Glomerular endothelial cell (primary cell): ENCODE measurements at places on chromosomes 5 and 9. TPM values are rescaled to one million over a fixed set of nuclear protein-coding genes. Genes with fewer than 3 reads are reported as not detected.

TRIM36 gene
- 2.4 and 3.7 TPM in 2 replicates for total RNA-seq

MYMK gene
- total RNA-seq, result not detected in 2 replicates

PDGFRB gene
- total RNA-seq, result 5.1 and 13.0 TPM in 2 replicates

UBTD2 gene
- total RNA-seq, result 18.5 and 23.9 TPM in 2 replicates

TOR4A gene
- 59.7 and 81.4 TPM in 2 replicates for total RNA-seq

MUSK gene
- total RNA-seq, result not detected in 2 replicates

RANBP3L gene
- total RNA-seq, result not detected in 2 replicates

SPARC gene
- 2,016 and 3,575 TPM in 2 replicates for total RNA-seq

TRIP13 gene
- 15.8 and 31.8 TPM in 2 replicates for total RNA-seq

DAPK1 gene
- total RNA-seq, result 63.0 and 63.8 TPM in 2 replicates

GRCh38 chr9:18911714-18912342 lies 121.2 kb downstream of the SAXO1 start:
- no peak for DNase-seq

DNA sequence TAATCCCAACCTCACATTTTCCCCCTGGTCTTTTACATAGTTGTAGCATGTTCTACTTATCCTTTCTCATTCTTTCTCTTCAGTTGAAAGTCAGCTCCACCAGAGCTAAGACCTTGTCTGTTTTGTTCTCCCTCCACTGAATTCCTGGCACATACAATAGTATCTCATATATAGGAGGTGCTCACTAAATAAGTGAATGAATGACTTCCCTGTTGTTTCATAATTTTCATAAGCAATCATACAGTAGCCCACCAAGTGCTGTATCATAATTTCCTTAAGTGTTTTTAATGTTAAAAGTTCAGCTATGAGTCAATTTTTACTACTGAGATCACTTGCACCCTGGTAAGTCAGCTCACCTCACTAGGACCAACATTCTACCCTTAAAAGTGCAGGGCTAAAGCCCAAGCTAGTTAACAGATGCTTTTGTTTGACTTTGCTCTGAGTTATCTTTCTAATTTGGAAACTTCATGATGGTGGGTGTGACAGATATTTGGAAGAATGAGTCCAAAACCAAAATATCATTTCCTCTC lies 27.6 kb downstream of the TMEM245 start:
- no peak for DNase-seq

DNA sequence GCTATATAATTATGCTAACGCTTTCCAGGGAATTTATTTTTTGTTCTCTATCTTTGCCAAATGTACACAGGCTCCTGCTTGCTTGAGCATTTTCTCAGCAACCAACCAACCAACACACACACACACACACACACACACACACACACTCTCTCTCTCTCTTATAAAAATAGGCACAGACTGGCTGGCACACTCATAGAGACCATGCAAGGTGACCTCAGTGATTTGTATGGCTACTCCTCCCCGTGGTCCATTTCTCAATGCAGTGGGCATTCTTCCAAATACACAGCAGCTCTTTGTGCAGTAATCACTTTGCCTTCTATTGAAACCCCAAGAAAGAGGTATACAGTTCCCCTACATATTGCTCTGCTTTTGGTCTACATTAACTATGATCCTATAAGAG lies 416.0 kb downstream of the MAN2A1 start:
- DNase-seq, result no peak

- no peak for DNase-seq
Observed at GRCh38 chr9:130328349-130328801, 62.8 kb downstream of the HMCN2 start.

- DNase-seq, result no peak
Observed at GRCh38 chr9:85067792-85068191, 398.3 kb downstream of the NTRK2 start.

DNA sequence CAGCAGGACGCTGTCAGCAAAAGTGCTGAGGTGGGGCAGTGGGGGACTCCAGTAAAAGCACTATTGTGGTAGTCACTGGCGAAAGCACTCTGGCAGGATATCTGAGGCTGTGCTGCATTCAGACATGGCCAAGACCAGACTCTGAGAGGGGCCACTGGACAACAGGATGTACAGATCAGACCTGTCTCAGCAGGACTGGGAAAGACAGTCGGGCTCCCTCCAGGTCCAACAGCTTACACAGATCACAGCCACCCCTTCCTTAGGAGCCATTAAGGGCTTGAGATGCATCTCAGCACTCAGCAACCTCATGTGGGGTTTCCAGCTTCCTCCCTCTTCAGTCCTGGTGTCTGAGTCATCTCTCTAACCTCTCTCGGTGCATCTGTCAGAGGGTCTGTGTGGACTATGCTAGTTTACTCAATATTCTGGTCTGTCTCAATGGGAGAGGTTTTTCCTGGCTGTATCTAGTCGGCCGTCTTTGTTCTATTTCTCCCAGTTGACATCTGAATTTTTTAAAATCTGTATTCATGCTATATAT lies 154.5 kb downstream of the CWC27 start:
- no peak for DNase-seq

- DNase-seq, result no peak
Observed at GRCh38 chr9:98801969-98802371, 5.5 kb upstream of the GALNT12 start.

GRCh38 chr9:38214432-38214831 lies 145.4 kb upstream of the SHB start:
- no peak for DNase-seq

- no peak for DNase-seq
Observed at GRCh38 chr9:83199240-83199639, 136.3 kb upstream of the RASEF start.

- no peak for DNase-seq
Observed at GRCh38 chr5:139369181-139369580, 13.9 kb downstream of the SLC23A1 start.

DNA sequence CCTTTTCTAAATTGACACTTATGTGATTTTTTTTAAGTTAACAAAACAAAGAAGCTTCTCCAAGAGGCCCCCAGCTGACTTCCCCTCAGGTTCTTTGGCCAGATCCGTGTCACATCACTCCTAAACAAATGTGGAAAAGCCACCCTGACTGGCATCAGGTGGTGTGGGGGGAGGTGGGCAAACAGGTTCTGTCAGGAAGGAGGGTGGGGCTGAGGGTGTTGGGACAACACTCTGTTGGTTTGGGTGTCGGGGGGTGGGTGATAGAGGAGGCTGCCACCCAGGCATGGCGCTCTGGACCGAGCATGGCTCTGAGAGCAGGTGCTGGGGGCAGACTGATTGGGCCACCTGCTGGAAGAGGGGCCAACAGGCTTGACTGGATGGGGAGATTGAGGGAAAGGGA lies 210.9 kb downstream of the HSPA4 start:
- DNase-seq, result no peak

- no peak for DNase-seq
Observed at GRCh38 chr5:72325566-72326305, 5.6 kb downstream of the PTCD2 start.

DNA sequence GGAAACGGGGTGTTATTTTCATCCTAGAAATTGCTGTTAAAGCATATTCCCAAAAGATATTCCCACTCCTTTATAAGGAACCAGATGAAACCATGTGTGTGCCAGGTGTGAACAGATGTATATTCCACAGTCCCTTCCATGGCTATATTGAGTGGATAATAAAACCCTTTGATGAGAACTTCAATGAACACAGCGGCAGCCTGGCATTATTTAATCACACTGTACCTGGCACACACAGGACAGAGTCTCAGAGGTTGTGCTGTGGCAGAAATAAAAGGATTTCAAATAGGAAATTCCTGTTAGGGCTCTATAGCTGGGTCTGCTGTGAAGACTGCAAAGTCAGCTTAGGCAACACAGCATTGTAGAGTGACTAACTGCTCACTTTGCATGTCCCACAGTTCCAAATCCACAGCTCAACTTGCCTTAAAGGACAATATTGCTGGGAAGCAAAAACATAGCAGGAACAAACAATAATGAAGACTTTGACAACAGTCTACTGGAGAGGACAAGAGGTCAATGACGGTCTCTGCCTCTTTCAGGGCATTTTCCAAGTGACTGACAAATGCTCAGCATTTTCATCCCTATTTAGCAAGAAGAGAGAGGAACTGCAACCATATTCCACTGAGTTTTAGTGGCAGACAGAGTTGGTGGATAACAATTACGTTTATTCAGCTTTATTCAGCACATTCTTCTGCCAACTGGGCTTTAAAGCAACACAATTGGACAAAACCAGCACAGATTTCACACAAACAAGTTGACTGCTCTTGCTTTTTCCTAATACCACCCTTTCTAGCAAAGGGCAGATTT lies 255.7 kb upstream of the RGMB start:
- no peak for DNase-seq

DNA sequence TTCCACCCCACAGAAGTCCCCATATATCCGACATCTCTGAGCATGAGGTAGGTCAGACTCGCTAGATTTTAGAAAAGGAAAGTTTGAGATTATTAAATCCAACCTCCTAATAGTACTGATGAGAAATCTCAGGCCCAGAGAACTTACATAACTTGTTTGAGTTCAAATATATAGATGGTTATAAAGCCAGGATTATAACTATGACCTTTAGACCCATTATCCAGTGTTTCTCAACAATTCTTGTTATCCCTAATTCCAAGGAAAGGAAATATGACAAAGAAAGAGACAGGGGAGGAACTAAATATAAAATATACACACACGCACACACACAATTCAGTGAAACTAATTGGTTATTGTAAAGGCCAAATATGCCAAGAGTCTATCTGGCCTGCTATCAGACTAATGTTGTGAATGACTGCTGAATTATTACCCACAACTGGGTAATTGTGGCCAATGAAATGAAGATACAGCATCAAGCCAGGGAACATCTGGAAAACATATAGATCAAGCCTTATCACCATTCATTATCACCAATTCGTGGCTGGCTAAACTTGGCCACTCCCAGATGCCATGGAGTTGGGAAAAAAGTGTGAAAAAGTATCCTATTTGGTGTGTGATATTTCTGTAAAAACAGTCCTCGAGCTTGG lies 248.4 kb downstream of the PRELID2 start:
- DNase-seq, result no peak
